ENCODE measurements at places on chromosomes 6 and 20.

DNA sequence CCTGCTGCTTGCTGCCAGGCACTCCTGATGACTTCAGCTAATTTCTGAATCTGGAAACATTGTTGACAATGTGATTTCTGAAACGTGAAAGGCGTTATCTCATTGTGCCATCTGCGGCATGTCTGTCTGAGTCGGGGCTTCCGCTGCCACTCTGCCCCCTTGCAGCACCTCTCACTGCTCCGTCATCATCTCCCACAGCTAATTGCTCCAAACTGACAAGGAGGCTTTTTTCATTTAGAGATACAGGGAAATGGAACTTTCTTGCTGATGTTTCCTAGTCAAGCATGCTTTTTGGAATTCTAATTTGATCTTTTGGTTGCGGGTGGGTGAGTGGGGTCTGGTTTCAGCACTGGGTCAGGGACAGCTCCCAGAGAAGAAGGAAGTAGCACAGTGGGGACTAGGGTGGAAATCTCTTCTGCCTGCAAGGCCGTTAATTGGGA is 233.5 kb downstream of the DHX35 start:
- ATAC-seq, result no peak

DNA sequence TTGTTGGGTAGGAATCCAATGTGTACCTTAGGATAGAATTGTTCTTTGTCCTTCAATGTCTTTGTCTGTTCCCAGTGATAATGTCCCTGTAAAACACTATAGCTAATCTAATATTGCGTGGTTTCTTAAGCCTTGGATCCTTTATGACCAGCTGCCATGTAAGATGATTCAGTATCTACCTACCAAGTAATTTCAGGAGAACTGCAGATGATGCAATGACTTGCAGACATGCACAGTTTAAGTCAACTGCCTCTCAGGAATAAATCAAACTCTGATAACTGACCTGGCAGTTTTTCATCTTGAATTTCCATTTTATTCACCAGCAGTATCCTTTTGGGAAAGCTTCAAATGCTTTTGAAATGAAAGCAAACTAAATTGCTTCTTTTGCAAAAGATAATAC is 157.8 kb downstream of the TPBG start:
- ATAC-seq, result no peak

DNA sequence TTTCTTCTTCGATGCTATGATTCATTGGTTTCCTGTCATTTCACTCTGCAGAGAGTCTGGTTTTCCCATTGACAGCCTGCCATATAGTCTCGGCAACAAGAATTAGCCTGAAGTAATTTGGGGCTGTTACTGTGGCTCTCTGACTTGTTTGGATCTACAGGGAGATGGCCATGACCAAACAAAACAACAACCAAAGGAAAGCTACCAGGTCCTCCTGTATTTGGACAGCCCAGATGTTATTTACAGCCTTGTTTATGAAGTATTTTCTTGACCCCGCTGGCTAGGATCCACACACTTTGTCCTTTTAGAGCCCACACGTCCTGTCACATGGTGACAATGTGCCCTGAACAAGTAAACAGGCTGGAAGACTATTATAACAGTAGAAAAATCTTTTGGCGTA is 111.4 kb upstream of the PREP start:
- no peak for ATAC-seq

GRCh38 chr6:36487698-36488097 is 44.9 kb downstream of the KCTD20 start:
- ATAC-seq, result no peak
